ENCODE measurements at places on chromosomes 16 and 17.

DNA sequence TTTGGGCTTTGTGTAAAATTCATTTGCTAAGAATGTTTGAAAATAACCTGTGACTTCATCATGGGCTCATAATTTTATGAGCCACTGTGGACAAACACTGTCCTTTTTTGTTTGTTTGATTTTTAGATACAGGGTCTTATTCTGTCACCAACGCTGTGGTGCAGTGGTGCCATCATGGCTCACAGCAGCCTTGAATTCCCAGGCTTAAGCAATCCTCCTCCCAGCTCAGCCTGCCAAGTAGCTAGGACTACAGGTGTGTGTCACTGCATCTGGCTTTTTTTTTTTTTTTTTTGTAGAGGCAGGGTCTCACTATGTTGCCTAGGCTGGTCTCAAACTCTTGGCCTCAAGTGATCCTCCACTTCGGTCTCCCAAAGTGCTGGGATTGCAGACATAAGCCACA is 8.3 kb downstream of the TEX2 start:
- DNase-seq, result no peak

- DNase-seq, result no peak
These were observed 232.0 kb downstream of the SNX29 start for GRCh38 chr16:12208341-12209035.

DNA sequence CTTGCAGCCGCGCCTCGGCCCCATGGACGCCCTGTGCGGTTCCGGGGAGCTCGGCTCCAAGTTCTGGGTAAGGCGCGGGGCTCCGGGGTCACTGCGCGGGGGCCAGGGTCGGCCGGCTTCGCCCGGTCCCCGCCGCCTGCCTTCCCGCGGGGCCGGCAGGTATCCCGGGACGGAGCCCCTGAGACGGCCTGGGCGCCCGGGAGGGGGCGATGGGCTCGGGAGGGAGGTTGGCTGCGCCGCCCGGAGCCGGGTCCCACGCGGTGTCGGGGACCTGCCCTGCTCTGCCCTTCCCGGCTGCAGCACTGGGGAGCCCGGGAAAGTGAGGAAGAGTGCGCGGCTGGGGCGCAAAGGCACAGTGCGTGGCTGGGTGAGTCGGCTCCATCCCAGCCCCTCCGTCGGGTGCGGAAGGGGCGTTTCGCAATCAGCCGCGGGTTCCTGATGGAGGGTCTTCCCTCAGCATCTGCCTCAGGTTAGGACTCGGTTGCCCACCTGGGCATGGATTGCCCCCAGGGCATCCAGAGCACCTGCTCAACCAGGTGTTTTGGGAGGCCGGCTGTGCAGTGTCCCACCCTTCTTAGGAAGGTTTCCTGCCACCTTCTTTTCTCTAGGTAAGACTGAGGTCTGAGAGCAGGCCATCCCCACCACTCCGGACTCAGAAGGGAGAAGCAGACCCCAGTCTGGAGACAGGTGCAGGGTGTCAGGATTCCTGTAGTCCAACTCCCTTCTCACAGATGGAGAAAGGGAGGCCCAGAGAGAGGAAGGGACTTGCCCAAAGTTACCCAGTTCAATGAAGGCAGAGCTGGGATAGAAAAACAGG is 442 bp downstream of the ABCC3 start:
- no peak for DNase-seq

DNA sequence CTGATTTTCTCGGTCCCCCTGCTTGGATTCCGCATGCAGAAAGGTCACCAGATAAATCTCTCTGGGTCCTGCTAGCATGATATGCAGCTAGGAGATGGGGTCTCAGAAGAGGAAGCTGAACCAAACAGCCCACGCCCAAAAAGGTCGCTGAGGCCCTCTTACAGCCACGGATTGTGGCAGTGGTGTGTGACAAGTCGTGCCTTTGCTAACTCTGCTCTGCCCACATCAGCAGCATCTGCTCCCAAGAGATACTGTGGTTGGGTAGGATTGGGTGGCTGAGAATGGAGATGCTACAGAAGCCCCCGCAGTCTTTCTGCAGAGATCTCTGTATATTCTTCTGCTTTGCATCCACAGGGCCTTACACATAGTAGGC is 15.2 kb upstream of the SKAP1 start:
- no peak for DNase-seq

GRCh38 chr17:16943032-16943352 is 28.9 kb downstream of the TNFRSF13B start:
- no peak for DNase-seq

DNA sequence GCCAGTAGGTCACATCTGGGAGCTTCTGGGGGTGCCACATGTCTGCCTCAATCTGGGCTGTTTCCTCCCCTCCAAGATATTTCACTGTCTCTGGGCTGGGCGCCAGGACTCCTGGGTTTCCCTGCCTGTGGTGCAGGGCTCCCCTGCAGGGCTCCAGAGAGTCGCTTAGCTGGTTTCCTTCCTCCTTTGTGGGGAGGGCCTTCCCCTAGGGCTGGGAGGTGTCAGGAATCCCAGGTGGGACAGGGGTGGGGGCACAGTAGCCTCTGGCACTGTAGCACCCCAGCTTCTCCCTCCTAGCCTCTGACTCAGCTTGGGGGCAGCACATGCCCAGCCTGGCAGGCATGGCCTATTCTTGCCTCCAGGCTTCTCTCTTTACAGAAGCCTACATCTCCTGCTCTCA is 2.6 kb downstream of the RARA start:
- DNase-seq, result peak; percentile 79

- peak; percentile 8 for DNase-seq
These were observed 4.3 kb upstream of the NUPR1 start for GRCh38 chr16:28543072-28543471.

GRCh38 chr16:21274172-21274726 is 3.8 kb downstream of the CRYM start:
- no peak for DNase-seq

DNA sequence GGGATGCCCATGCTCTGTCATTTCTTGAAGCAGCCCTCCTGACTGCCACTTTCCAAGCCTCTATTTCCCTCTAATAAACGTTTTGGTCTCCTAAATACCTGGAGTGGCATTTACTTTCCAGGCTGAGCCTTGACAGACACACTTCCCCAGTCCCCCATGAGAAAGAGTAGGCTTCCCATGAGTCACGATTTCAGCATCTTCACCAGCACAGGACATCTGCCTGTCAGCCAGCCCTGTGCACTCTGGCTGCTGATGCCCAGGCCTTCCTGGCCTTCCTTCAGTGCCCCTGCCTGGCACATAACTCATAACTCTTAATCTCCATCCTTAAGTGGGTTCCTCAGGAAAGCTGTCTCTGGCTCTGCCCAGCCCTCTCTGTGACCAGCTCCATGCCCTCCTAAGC is 30.8 kb upstream of the GAS7 start:
- no peak for DNase-seq

DNA sequence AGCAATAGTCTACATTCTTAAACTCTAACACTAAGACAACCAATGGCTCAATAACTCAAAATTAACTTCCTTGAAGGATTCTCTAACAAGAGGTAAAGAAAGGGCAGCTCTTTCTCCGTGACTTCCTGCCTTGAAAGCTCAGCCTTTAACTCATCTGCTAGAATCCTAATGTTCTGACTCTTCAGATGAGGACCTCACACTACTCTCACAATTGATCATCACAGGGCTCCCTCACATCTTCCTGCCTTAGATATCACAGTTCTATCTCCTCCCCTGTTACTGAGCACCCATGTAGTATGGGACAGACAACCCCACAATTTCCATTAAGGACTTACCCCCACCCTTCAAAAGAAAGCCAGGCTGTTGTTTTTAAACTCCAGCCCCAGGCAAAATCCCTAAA is 33.5 kb downstream of the SMURF2 start:
- no peak for DNase-seq

GRCh38 chr17:28413804-28414203 is 7.8 kb upstream of the SLC46A1 start:
- no peak for DNase-seq

- no peak for DNase-seq
These were observed 696.9 kb downstream of the WWOX start for GRCh38 chr16:78796221-78796866.

DNA sequence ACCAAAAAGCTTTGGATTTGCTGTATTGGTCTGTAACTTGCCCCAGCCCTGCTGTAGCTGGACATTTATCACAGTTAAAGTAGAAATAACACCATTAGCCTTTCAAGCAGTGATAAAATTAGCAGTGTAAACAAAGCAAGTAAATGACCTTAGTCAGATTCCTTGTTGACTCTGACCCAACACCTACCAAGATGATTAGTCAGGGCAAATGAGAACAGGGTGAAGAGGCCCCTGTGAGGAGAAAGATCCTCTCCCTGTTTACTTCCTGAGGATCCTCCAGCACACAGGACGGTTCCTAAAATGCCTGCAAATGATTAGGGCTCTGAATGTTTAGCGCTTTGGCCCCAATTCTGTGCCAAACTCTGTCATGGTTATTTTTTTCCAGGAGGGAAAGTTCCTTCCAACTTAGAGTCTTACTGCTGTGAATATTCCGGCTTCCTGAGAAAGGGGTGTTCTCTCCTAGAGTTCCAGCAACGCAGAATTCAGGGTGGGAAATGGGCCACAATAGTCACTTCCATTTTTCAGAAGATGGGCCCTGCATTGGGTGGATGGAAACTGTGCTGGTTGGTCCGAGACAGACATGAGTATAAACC is 259.0 kb upstream of the MYOCD start:
- no peak for DNase-seq

- no peak for DNase-seq
These were observed 3.3 kb downstream of the USP43 start for GRCh38 chr17:9648521-9649110.

DNA sequence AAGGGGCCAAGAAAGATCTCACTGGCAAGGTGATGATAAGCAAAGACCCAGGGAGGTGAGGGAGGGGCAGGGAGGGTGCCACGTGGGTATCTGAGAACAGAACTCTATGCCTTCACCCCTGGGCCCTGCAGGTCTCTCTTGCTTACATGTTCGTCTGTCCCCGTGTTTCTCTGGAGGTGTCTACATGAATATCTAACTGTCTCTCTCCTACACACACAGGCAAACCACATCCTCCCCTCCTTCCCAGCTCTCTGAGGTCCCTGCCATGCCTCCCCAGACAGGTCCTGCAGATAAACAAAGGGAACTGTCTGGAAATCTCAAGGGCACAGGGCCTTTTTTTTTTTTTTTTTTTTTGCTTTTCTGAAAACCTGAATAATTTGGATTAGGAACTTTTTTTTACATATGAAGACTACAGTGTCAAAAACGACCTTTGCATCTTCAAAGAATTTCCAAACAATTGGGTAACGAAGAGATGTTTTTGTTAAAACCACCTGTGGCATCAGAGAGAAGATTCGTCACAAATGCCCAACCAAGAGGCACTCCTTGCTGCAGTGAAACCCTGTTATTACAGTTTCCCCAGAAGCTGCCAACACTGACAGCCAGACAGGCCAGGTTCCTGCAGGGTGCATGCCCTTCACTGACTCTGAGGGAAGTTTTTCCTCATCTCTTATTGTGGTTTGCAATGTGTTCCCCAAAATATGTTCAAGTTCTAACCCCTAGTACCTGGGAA is 17.8 kb downstream of the PLLP start:
- no peak for DNase-seq

- no peak for DNase-seq
These were observed 1.4 kb upstream of the CNGB1 start for GRCh38 chr16:57972306-57972705.

DNA sequence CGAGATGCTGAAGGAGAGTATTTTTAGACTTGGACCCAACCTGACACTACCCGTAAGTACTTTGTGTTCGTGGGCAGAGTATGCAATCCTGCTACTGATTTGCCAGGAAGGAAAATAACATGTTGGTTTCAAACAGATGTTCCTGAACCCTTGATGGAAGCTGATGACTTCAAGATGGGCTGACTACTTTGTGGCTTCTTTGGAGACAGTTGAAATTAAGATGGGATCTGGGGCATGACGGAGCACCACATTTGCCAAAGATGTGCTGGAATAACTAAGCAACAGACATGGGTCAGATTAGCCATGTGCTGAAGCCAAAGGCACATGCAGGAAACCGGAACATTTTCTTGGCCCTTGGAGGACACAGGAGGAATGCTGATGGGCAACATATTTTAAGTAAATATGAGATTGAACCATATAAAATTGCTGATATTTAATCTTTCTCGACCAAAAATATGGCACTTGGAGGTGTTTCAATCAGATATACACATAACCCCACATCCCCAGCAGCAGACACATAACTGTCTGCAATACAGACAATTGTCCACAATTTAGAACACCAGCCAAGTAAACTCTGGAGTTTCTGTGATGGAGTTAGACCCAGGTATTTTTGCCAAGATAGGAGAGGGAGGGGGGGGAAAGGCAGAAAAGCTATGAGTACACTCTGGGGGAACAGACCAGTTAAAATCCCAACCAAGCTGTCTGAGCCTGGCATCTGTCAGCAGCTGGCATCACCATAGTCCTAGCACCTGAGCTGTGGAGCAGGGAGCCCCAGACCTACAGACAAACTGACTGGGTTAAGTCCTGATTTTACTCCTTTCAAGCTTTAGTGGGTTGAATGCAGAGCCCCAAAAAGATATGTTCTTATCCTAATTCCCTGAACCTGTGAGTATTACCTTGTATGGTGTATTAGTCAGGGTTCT is 329.4 kb upstream of the CDH5 start:
- DNase-seq, result no peak

DNA sequence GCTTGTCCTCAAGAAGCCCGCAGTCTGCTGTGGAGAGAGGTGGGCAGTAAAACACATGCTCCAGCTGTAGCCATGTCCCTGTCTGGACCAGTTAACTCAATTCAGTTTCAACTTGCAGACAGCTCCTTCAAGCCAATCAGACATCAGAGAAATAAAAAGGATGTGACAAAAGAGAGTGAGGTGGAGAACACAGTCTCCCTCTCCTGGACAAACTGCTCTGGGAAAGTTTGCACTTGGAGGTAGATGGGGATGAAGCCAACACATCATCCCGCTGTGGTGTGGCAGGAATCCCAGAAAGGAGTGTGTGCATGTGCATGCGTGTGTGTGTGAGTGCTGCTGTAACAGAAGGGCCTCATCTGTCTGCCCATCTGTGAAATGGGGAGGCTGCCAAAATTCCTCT is 358.6 kb upstream of the ASIC2 start:
- no peak for DNase-seq

DNA sequence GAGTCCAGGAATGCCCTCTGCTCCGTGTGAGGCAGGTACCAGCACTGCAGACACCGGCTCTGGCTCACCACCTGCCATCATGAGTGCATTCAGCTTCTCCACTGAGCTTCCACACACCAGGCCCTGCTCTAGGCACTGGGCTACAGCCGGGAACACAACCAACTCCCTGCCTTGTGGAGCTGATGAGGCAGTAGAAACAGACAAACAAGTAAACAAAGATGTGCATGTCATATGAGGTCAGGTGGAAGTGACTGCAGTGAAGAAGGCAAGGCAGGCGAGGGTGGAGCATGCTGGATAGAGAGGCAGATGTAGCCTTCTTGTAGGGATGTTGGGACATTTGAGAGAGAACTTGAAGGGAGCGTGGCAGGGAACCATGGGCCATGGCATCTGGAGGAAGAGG is 5.0 kb downstream of the NLRC5 start:
- no peak for DNase-seq

DNA sequence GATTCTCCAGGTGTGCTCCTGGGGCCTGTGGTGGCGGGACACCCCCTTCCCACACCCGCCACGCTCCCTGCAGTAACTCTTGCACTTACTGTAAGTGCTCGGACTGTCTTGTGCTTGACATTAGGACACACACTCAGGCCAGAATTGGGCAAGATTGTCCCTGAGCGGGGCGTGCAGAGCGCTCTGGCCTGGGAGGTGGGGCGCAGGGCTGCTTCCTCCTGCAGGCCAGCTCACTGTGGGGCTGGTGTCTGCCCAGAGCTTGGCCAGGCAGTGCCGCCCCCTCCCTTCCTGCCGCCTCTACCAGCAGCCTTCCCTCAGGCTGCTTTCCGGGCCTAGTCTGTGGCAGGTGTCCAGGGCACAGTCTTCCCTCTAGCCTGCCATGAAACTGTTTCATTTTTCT is 6.1 kb upstream of the ATP6V0C start:
- no peak for DNase-seq

GRCh38 chr16:88300463-88300835 is 82.3 kb upstream of the ZNF469 start:
- no peak for DNase-seq

Measured in NCI-H2081 (cell line).